ENCODE measurements at places on chromosomes 13 and 19.

- peak; percentile 54 for DNase-seq
These were observed at the start of gene FCHO1 for GRCh38 chr19:17751103-17751911. TSS of gene FCHO1 (plus strand) at chr19:17751477. CDS start at chr19:17755165, 3,688 bp downstream.

- no peak for DNase-seq
These were observed 399.1 kb upstream of the SPRY2 start for GRCh38 chr13:80740071-80740470.

DNA sequence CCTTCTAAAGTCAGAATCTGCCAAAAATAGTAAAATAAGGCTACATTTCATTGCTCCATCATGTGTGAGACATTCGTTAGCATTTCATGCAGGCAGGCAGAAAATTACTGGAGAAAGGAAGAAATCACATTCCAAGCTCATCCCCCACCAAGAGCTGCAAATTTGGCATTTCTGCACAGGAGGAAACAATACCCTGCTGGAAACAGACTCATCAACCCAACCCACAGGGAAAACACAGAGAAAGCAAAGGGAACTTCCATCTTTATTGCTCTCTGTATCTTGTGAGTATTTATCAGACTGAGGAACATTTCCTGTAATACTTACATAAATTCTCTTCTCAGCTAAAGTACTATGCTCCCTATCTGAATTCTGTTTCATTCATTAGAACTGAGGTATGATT is 95.7 kb downstream of the KCTD12 start:
- DNase-seq = peak; percentile 91

DNA sequence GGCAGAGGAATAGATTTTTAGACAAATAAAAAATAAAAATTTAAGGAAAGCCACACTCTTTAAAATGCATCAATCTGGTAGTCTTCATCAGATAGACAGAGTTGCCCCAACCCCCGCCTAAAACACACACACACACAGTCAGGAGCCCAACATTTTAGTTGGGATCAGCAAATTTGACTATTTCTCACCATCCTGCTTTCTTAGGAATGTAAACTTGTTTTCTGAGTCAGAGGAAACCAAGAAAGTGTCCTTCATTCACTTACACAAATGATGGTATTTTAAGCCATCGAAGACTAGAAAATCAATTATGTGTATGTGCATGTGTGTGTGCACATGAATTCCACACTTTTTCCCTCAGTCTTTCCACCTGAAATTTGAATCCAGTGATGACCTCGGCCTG is 1657.5 kb downstream of the SLITRK1 start:
- DNase-seq = no peak

DNA sequence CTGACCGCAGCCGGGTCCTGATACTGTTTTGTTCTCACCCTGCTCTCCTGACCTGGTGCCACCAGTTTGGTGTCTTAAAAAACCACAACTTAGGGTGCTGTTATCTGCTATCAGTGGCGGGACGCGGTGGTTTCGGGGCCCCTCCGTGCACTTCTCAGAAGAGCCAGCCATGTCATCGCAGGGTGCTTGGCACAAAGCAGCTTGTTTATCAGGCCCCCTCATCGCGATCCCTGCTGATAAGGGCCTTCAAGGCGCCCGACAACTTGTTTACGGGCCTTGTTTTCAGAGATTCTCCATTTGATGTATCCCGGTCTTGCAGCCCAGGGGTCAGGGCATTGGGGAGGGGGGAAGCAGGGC is 58.1 kb upstream of the KLF2 start:
- no peak for DNase-seq

GRCh38 chr19:11549386-11549953 is 9.6 kb downstream of the ELOF1 start:
- no peak for DNase-seq

DNA sequence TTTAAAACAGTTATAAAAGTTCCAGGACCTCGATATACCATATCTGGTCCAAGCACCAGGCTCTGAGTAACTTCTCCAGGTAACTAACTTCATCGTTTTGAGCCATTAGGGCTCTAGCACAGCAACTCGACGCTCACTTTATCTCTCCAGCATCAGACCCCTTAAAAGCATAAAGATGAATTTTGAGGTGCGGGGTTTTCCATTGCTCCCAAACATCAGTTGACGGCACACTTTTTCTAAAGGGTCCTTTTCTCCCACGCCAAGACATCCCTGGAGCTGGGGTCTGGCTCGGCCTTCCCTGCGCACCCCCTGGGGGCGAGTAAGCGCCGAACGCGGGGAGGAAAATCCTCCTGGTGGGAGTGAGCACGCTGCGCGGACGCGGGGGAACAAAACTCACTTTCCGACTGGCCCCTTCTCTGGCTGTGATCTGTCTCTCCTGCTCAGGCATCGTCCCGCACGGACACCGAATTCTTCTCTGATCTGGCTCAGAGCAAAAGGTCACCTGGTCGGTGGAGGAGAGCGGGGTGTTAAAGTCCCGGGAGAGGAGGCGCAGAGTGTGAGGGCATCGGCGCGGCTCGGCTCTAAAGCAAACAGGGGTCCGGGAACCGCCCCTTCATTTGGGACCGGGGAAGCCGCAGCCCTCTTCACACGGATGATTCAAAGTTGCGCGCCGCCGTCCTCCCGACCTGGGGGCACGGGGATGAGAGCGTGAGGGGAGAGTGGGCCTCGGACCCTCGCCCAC is at the start of gene ATP7B:
Gene ATP7B, minus strand, starts transcription at position 561 of the 742 bp plus-strand sequence. Its CDS starts 113 bp downstream, at position 448.
- DNase-seq = no peak

DNA sequence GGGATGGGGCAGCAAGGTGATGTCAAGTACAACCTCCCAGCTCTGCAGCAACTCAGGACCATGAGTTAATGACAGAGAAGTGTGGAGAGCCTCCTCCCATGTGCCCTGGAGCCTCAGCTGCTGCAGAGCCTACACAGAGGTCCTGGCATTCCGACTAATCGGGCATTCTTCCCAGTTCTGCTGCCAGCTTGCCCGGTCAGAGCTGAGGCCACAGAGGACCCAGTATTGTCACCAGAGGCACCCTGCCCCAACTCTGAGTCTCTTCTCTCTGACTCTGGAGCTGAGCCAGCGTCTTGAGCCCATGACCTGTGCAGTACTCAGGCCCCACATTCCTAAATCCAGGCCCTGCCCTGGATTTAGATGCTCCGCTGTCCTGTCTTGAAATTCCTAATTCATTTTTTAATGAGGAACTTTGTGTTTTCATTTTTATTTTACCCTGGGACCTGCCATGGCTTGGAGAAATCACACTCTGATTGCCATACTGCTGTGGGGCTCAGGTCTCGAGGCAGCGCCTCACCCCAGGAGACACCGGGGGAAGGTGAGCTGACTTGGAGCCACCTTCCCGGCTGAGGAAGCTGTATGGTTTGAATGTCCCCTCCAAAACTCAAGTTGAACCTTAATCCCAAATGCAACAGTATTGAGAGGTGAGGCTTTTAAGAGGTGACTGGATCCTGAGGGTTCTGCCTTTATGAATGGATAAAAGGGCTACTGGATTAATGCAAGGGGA is 144.9 kb upstream of the ZNF507 start:
- DNase-seq = no peak

- DNase-seq = no peak
These were observed 62.8 kb upstream of the DIAPH3 start for GRCh38 chr13:60226507-60226906.

DNA sequence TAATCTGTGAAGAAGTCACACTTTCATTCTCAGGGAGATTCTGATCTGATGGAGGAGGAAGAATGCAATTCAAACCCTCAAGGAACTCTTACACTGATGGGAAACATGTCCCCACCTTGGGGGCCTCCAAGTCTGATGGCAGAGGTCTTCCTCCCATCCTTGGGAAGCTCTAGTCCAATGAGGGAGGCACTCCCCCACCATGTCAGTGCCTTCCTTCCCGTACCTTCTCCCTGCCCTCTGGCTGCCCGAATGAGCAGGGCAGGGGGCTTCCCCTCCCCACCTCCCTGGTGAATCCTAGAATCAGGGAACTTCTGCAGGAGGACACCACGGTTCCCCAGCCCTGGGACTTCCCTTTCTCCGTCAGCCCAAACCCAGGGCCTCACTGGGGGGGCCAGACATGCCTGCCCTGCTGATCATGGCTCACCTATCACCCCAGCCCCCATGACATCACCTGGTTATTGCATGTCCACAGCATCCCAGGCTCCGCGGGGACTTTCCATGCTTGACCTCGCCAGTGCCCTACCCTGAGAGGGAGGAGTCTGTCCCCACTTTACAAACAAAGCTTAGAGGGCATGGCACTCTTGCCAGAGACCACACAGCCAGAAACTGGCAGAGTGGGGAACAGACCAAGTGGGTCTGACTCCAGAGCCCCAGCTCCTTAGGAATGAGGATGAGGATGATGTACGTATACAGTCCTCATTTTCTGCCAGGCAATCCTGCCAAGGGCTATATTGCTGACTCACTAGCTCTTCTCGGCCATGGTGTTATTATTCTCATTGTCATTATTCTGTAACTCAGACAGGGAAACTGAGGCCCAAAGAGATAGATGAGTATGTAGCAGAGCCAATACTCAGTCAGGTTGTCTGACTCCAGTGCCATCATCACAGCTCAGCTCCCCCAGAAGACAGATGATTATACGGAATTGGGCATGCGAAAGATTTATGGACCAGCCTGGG is 9.6 kb upstream of the BCL3 start:
- DNase-seq = peak; percentile 97

DNA sequence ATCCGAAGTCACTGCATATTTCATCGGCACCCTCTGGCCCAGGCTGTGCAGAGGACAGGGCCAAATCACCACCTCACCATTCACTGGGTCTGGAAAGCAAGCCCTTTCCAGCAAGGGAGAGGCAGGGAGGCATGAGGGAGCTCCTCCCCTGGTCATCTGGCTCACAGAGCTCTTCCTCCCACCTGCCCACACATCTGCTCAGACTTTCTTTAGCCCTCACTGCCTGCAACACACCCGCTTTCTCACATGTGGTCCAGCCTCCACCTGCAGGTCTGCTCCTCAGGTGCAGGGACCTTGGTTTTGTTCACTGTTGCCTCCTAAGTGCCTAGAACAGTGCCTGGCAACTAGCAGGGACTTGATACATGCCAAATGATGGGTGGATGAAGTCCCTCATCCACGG is 21.0 kb upstream of the SLC35E1 start:
- DNase-seq = no peak

DNA sequence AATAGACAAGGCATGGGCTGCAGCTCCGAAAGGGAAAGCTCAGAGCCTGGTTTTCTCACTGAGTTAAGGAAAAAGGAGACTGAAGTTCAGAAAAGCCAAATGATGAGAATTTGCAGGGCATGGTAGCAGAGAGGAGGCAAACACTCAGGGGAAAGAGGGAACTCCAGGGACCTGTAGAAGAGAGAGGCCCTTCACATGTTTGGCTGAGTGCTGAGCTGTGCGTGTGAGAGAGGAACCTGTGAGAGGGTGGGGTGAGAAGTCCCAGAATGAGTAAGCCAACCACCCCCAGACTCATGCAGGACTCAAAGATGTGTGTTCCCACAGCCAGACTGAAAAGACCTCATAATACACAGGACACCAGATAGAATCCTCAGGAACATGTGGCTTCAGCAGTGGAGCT is 2.8 kb upstream of the CRYL1 start:
- DNase-seq = peak; percentile 76

- DNase-seq = no peak
These were observed 55.9 kb downstream of the SACS start for GRCh38 chr13:23377579-23377978.

- no peak for DNase-seq
These were observed 60.5 kb downstream of the EFNB2 start for GRCh38 chr13:106474912-106475311.

- DNase-seq = peak; percentile 68
These were observed 8.1 kb upstream of the C5AR2 start for GRCh38 chr19:47323872-47324271.

GRCh38 chr13:45162194-45162593 is 38.7 kb downstream of the KCTD4 start:
- no peak for DNase-seq

- no peak for DNase-seq
These were observed 120.9 kb upstream of the TSC22D1 start for GRCh38 chr13:44697058-44697457.

DNA sequence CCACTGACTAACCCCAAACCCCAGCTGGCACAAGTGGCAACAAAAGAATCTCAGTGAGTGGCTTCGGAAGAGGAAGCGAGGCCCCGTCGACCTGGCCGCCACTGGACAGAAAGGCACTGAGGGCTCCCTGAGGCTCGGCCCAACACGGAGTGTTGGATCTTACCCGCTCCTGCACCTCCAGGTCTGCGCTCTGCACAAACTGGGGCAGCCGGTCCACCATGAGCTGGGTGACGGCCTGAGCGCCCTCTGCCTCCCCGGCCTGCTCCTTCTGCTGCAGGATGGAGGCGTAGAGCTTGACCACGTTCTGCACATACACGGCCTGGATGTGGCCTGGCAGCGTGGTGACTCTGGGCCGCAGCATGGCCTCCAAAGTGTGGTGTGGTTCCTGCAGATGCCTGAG is 21.7 kb downstream of the IZUMO4 start:
- no peak for DNase-seq

GRCh38 chr19:37725181-37725580 is 5.6 kb upstream of the ZNF607 start:
- no peak for DNase-seq

DNA sequence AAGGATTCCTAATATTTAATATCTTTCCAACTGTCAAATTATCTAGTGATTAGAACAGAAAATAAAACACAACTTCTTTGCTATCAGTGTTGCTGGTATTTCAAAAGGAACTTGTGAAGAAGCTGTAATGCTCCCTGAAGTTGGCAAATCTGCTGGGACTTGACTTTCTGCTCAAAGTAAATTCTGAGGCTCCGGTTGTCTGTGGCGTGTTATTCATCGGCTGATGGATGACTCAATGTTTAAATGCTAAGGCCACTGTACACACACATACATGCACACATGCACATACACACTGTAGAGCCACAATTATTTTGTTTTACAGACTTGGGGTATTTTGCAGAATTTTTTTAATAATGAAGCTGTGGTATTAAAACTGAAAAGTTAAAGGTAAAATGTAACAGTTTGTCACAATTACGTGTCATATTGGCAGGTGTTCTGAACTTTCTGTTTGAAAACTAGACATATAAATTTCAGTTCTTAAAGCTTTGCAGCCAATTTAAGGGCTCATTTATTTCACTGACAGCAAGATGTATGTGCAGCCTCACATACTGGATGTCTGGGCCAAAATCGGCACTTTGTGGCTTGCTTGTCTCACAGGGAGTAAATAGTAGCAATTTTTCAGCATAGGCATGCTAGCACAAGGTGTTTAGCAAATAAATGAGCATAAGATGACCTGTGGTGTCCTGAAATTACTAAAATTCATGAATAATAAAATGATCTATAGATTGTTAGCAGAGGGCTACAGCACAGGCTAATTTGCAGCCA is 1691.7 kb upstream of the PCDH20 start:
- no peak for DNase-seq

DNA sequence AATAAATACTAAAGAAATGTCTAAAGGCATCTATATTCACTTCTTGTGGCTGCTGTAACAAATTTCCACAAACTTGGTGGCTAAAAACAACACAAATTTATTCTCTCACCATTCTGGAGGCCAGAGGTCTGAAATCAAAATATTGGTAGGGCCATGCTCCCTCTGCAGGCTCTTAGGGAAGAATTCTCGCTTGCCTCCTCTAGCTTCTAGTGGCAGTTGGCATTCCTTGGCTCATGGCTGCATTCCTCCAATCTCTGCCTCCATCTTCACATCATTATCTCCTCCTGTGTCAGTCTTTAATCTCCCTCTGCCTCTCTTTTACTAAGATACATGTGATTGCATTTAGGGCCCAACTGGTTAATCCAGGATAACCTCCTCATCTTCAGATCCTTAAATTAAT is 54.1 kb upstream of the RFXAP start:
- DNase-seq = no peak

GRCh38 chr19:40279120-40279551 is 6.0 kb downstream of the AKT2 start:
- no peak for DNase-seq
